NCI-H2081 treated with DMSO at 0.1 percent for 48 hours (cell line): ENCODE measurements at places on chromosomes 2 and 18.

- no peak for DNase-seq
These were observed 292.5 kb downstream of the MTX2 start for GRCh38 chr2:176561706-176562105.

GRCh38 chr2:5319493-5319892 lies 372.7 kb upstream of the SOX11 start:
- no peak for DNase-seq

DNA sequence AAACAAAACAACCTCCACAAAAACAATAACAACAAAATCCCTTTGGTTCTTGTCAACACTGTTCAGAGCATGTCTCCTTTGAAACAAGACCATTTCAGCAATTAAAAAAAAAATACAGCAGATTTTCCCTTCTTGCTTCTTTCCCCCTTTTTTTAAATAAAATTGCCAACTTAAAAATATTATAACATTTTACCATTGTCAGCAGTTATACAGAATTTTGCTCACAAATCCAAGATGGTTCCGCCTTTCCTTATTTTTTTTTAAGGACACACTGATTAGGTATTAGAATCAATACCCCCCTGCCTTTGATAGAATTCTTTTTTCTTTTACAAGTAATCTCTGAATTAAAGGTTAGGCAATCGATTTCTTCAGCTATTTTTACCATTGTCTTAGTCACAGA lies 48.7 kb upstream of the FN1 start:
- DNase-seq: no peak

DNA sequence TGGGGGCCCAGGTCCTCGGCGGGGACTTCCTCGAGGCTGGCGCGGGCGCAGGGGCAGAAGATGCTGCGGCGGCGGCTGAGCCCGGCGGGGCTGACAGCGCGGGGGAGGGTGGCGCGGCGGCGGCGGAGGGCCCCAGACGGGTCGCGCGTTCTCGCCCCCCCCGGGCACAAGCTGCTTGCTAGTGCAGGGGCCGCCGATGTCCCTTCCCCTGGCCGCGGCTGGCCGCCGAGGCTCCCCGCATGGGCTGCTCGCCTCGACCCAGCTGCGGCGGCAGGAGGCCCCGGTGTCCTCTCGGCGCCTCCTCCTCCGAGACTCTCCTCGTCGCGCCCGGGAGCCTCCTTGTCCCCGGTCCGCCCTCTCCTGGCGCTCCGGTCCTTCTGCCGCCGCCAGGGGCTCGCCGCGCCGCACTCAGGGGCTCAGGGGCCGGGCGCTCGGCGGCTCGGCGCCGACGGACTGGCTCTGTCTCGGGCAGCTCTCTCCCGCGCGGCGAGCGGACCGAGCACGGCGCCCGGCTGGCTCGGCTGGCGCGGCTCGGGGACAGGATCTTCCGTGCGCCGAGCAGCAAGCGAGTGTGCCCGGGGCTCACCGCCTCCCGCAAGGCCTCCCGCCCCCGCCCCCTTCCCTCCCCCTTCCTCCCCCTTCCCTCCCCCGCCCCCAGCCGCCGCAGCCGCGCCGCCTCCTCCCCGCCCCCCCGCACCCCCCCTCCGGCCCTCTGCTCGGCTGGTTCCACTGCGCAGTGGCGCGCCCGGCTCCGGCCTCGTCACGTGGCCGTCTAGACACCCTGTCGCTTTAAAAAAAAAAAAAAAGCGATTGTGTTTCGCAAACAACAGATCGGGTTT lies 902 bp upstream of the SMAD7 start:
- peak; percentile 22 for DNase-seq

- DNase-seq: no peak
These were observed 358.7 kb downstream of the SETBP1 start for GRCh38 chr18:45039376-45039775.

- DNase-seq: no peak
These were observed 84.5 kb upstream of the ODC1 start for GRCh38 chr2:10532638-10533101.

- no peak for DNase-seq
These were observed 58.7 kb downstream of the GNAL start for GRCh38 chr18:11747731-11748130.

DNA sequence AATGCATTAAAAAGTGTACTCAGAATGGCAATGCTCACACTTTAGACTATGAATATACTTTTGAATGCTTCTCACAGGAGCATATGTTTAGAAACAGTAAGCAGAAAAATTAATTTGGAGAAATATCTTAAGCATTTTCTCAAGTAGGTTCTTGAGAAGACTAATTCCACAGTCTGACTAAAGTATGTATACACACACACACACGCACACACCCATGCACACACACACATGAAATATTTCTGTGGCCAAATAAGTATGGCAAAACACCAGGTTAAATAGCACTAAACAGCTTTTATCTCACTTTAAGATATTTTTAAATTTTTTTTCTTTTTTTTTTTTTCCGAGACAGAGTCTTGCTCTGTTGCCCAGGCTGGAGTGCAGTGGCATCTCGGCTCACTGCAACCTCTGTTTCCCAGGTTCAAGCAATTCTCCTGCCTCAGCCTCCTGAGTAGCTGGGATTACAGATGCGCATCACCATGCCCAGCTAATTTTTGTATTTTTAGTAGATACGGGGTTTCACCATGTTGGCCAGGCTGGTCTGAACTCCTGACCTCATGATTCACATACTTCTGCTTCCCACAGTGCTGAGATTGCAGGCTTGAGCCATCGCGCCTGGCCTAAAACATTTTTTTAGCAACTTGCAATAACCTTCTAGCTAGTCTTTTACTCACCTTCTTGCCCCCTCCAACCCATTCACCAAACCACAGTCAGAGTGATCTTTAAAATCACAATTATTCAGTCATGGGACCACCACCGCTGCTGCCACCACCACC lies 67.5 kb upstream of the SCG2 start:
- DNase-seq: no peak

GRCh38 chr2:77977471-77978063 lies 455.4 kb upstream of the LRRTM4 start:
- DNase-seq: no peak

DNA sequence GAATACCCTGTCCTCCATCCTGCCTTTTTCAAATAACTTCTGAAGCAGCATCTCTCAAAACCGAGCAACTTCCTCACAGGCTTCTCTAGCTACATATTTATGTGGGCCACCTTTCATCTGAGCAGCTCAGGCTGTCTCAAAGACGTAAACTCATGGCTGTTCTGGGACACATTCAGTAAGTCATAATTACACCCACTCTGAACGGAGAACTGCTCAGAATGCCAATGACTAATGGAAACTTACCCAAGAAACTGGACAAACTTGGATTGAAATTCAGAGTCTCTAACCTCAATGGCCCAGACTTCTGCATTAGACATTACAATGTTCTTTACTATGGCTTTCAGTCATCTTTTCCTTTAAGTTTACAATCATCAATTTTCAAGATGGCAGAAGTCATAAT lies 145.2 kb downstream of the RAD51AP2 start:
- no peak for DNase-seq

- peak; percentile 29 for DNase-seq
These were observed 132.0 kb downstream of the NYAP2 start for GRCh38 chr2:225531559-225531958.

DNA sequence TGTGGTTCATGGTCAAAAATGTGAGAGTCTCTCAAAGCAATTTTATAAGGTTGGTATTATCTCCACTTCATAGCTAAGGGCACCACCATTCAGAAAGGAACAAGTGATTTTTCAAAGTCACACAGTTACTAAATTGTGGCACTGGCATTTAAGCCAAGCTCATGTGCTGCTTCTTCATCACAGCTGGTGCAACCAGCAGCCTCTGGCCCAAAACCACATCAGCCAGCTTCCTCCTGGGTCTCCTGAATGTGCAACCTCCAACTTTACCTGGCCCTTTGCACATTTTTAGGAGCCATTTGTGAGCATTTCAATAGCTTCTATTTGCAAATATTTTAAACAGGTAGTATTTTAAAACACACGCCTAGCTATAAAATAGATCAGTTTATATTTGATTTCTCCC lies 293.7 kb downstream of the BCL11A start:
- no peak for DNase-seq

GRCh38 chr2:113700186-113700841 lies 56.1 kb downstream of the SLC35F5 start:
- DNase-seq: no peak

- no peak for DNase-seq
These were observed 445 bp downstream of the MLPH start for GRCh38 chr2:237487496-237487895.

- no peak for DNase-seq
These were observed 87.6 kb downstream of the MARCHF4 start for GRCh38 chr2:216284708-216285107.

- DNase-seq: no peak
These were observed 176.2 kb downstream of the TRABD2A start for GRCh38 chr2:84704505-84705244.

GRCh38 chr2:215793747-215794595 lies 219.4 kb downstream of the MREG start:
- DNase-seq: no peak

DNA sequence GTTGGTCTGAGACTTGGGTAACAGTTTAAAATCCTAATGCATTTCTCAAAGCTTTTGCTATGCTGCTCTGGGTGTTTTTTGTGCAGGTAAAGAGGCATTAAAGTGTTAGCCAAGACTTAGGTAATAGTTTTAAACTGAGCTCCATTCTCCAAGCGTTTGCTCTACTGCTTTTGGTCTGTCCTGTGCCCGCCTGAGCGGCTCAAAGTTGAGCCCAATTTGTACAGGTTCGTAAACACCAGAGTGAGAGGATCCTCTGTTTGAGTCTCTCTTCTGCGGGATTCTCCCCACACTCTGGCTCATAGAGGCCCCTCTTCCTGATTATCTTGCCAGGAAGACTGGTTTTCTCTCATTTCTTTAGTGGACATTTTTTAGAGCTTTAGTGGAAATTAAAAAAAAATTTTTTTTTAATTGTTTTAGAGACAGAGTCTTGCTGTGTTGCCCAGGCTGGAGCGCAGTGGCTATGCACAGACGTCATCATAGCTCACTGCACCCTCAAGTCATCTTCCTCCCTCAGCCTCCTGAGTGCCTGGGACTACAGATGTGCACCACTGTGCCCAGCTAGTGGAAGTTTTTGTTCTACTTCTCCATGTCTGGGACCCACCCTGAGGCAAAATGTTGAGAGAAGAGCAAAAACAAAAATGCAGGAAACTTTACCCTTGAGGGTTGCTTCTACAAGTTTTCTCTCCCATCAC lies 16.6 kb downstream of the CCDC138 start:
- DNase-seq: no peak

- no peak for DNase-seq
These were observed 322.8 kb downstream of the STK39 start for GRCh38 chr2:167924556-167924955.

DNA sequence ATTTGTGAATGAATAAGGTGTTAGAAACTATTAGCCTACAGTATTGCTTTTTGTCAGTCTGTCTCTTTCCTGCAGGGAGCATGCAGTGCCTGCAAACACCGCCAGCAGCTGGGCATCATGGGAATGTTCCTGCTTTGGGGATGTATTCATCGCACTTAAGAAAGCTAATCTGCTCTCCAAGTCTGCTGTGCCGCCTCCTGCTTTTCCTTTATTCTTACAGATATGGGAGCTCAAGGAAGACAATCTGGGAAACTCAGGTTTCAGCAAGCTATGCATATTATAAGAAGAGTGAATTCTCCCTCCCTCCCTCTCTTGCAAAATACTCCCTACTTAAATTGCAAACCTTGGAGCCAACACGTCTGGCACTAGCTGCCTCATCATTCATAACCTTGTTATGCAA lies 479.2 kb upstream of the ACVR2A start:
- no peak for DNase-seq

DNA sequence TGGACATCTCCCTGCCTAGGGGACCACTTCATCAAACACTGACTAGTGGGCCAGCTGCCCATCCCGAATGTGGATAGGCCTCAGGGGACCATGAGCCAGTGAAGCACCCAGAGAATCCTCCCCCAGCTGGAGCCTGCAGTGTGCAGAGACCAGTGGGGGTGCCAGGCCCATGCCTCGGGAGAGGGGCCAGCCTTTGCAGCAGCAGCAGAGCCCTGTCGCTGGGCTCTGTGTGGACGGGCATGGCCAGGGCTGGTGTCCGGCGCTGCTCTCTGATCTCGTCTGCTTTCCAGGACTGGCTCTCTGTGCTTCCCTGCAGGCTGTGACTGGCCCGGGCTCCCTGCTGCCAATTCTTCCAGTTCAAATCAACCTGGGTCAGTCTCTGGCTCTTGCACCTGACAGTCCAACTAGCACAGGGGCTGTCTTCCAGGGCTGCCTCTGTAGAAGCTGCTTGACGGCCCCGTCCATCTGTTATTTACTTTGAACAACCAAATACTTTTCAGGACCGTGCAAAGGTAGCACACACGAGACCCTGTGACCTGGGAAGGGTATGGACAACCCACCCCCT lies 11.4 kb downstream of the KCNIP3 start:
- no peak for DNase-seq

- DNase-seq: no peak
These were observed 4.0 kb upstream of the RMC1 start for GRCh38 chr18:23499291-23499781.

- DNase-seq: no peak
These were observed 101.0 kb upstream of the NT5C1B start for GRCh38 chr2:18690342-18690741.

DNA sequence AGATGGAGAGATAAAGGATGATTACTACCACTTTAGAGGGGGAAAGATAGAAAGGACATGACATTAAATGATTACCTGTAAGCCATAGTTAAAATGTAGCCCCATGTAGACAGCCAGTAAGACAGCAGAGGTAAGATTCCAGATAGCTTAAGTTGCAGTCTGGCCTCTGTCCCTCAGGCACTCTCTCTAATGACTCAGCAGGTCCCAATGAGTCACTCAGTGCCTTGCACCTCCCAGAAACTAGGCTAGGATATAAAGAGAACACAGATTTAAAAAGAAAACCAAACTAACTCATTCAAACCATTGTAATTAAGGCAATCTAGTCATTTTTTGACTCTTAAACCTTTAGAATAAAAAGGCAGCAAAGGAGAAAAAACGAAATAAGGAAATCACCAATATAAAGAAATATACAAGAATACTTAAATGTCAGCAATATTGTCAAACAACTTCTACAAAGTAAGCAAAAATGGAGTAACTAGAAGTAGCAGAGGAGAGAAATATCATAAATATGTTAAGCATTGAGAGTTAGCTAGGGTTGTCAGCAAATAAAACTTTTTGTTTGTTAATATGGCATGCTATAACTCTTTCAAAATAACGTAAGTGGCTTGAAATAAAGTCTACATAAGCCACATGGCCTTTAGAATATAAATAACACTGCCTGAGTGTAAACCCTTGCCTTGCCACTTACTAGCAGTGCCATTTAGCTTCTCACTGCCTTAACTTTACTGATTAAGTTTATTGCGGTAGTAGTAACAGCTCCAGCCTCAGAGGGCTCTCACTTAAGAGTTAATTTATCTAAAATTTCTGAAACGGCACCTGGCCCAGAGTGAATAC lies 48.5 kb downstream of the SOCS6 start:
- DNase-seq: no peak

- DNase-seq: no peak
These were observed 170.7 kb downstream of the CYRIA start for GRCh38 chr2:16494836-16495508.

DNA sequence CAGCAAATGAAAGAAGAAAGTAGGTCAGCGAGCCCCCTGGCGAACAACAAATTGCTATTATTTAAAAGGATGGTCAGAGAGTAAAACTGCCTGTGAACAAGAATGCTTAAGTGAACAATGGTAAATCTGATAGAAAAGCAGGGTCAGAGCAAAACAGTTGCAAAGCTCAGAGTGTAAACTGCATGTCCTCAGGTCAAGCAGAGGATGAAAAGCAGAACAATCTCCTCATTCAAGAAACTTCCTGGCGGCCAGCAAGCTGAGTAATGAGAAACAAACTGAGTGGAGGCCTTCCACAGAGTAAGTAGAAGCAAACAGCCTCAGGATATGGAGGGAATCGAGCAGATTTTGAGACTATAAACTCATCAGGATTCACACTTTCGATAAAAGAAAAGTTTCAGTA lies 117.9 kb downstream of the PPP1R1C start:
- no peak for DNase-seq
